Activated CD8-positive, alpha-beta memory T cell treated with anti-CD3 and anti-CD28 coated beads, Interleukin-2, amount 10 ng/mL, durations not matched to agents 7 days and 5 days (primary cell): ENCODE measurements at places on chromosomes 1 and 21.

DNA sequence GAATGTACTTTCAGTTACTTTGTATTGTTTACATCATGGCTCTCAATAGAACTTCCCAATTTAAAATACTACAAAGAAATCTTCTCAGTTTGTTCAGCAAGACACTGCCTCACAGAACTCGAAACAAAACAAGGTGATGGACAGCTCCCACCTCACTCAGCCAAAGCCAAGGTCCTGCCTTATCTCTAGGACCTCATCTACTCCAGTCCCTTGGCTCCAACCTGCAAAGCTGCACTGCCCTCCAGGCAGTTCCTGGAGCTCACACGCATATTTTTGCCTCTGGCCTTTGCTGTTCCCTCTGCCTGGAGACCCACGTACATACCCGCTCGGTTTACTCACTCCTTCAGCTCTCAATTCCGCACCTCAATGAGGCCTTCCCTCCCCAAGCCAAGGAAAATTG is 40.3 kb downstream of the MCOLN2 start:
- no peak for DNase-seq

DNA sequence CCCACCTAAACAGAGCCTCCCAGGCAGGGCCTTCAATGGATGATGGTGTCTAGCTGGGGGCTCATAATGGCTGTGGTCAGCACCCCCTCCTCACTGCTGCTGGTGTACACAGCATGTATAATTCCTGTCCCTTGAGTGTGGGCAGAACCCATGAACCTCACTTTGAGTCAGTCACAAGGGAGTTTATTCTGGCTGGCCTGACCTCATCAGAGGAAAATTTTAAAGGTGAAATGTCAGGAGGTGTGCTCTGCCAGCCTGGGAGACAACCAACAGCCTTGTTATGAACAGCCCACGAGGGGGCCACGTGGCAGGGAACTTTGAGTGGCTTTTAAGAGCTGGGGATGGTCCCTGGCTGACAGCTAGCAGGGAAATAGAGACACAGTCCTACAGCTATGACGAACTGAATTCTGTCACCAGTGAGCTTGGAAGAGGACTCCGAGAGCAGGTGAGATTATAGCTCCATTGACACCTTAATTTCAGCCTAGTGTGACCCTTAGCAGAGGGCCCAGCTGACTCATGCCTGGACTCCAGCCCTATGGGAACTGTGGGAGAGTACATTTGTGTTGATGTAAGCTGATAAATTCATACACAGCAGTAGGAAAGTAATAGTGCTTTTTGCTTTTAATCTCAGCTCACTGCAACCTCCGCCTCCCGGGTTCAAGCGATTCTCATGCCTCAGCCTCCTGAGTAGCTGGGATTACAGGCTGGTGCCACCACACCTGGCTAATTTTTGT is 73.5 kb upstream of the RUNX3 start:
- DNase-seq: no peak

DNA sequence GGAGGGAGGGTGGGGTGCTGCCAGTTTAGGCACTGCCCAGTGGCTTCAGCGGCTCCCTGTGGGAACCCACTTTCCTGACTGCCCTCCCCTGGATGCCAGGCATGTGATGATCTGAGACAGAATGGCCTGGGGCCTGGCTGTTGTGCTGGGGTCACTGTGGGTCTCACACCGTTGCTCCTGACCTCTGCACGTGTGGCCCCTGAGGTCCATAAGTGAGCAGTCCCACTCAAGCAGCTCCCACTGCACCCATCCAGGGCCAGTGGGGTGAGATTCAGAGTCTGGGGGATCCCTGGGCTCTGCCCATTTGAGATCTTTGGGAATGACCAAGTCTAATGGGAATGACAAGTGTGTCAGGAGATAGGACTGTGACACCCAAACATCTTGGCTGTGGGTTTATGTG is 18.0 kb downstream of the PODN start:
- no peak for DNase-seq

DNA sequence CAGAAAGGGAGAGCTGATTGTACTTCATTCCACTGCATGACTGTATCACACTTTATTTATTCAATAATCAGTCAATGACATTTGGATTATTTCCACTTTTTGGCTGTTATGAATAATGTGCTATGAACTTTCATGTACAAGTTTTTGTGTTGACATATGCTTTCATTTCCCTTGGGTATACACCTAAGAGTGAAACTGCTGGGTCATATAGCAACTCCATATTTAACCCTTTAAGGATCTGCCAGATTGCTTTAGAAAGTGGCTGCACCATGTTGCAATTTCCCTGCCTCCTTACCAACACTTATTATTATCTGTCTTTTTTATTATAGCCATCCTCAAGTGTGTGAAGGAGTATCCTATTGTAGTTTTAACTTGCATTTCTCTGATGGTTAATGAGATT is 108.8 kb upstream of the KCNK1 start:
- no peak for DNase-seq

DNA sequence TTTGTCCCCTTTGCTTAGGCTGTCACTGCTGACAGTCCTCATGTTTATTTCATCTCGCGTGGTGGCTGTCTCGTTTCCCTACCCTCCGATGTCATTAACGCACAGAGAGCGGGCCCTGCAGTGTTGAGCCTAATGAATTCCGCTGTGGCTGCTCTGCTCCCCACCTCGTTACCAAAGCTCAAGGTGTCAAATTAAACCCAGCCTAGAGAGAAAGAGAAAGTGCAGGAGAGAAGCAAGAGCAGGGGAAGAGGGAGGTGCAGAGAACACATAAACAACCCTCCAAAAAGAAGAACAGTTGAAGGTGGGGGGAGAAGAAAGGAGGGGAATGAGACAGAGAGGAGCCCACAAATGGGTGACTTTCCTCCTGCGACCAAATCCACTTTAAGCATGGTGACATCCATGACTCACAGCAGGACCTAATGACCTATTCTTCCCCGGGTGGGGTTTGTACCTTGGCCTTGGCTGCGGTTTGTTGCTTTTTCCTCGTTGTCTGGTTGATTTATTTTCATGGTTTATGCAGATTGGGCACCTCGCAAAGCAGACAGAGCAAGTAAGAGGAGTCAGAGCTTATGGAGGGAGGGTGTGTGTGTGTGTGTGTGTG is 92.5 kb downstream of the PBX1 start:
- DNase-seq: no peak
